Inflammatory macrophage treated with lipopolysaccharide for 1 hour (primary cell): ENCODE measurements at places on chromosomes 2 and 18.

GRCh38 chr2:71003396-71003795 lies 8.7 kb upstream of the TEX261 start:
- no peak for DNase-seq

DNA sequence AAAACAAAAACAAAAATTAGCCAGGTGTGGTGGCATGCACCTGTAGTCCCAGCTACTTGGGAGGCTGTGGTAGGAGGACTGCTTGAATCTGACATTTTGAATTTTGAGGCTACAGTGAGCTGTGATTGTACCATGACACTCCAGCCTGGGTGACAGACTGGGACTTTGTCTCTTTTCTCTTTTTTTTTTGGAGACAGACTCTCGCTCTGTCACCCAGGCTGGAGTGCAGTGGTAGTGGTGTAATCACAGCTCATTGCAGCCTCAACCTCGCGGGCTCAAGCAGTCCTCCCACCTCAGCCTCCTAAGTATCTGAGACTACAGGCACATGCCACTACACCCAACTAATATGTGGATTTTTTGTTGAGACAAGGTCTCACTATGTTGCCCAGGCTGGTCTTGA lies 35.6 kb downstream of the ANKRD44 start:
- DNase-seq, result no peak

DNA sequence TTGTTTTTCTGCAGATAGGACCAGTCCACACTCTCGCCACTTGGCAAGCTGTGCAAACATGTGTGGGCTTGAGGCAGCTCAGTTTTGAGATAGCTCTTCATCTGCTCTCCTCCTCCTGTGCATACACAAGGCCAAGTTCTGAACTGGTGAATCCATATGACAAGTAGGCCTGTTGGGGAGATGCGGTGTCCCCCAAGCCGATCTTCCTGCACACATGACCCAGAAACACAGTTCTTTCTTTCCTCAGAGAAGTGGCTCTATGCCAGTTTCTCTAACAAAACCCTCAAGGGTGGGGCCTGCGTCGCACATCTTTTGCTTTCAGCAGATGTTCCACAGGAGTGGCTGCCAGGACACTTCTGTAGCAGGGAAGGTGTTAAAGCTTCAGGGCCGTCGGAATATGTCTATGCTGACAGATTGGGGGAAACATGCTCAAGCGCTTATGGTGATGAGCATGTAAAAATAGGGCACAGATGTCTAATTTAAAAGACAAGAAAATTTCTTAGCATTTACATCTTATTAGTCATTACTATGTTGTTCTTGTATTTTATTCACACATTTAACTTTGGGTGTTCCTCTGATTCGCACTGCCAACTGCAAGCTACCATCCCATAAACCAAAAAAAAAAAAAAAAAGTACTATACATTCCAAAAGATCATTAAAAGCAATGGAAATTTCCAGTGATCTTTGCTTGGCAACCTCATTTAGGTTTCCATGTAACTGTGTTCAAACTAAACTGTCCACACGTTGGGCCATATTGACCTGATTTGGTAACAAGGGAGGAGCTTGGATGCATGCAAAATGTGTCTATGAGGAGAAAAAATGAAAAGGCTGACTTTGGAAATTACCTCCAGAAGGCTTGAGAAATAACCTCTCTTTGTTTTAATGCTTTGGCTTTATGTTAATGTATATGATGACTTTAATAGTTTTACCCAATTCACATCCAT lies 1055.5 kb upstream of the KLHL29 start:
- DNase-seq, result no peak

DNA sequence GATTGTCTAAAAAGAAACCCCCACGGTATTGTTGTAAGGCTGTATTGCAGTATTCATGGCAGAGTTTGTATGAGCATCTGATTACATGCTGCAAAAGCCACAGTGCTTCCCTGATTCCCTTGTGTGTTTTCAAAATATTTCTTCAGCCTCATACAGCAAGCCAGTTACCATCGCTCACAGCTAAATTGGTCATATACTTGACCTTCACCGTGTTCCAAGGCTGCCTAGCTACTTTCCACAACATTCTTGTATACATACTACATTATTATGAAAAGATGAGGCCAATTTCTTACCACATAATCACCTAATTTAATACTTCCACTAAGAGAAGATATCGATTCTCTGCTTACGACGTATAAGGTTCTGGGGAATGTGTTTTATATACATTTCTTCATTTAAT lies 576.3 kb upstream of the CNTNAP5 start:
- no peak for DNase-seq

DNA sequence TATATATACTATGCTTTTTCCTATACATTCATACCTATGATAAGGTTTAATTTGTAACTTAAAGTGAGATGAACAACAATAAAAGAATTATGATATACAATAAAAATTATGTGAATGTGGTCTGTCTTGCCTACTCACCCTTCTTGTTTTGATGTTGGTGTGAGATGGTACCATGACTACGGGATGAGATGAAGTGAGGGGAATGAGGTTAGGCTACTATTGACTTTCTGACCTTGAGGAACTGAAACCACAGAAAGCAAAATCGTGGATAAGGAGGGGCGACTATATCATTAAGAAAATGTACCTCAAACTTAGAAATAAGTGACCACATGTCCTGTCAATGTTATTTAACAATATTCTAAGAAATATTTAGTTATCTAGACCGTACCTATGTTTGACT lies 103.9 kb upstream of the PPP1CB start:
- DNase-seq, result no peak

GRCh38 chr2:18551623-18552022 lies 8.8 kb downstream of the RDH14 start:
- DNase-seq, result no peak

DNA sequence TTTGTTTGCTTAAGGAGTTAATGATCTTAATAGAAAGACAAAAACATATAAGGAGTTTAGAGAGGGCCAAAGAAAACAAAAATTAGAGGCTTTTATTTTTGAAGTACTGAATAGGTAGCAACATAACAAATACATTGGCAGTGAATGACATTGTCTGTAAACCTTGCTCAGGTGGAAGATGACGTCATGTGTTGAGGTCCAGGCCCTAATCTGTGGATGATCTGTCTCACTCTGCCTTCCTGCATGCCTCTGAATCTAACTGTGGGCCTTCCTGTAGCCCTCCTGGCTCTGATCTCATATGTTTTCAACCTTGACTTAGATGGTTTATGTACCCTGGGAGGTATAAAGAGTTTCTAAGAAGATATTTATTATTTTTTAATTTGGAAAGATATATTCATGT lies 58.1 kb upstream of the DYNAP start:
- DNase-seq, result no peak

- no peak for DNase-seq
These were observed 352.7 kb downstream of the ARL6IP6 start for GRCh38 chr2:153071090-153071489.

- no peak for DNase-seq
These were observed 81.0 kb downstream of the APLF start for GRCh38 chr2:68548396-68548795.
